ENCODE measurements at places on chromosomes 4 and X. TPM values are rescaled to one million over a fixed set of nuclear protein-coding genes. Genes with fewer than 3 reads are reported as not detected.

GRCh38 chr4:70488748-70489147 is 16.8 kb downstream of the MUC7 start:
- DNase-seq = no peak

GRCh38 chrX:155148724-155149537 is 67.3 kb upstream of the VBP1 start:
- DNase-seq = no peak

DNA sequence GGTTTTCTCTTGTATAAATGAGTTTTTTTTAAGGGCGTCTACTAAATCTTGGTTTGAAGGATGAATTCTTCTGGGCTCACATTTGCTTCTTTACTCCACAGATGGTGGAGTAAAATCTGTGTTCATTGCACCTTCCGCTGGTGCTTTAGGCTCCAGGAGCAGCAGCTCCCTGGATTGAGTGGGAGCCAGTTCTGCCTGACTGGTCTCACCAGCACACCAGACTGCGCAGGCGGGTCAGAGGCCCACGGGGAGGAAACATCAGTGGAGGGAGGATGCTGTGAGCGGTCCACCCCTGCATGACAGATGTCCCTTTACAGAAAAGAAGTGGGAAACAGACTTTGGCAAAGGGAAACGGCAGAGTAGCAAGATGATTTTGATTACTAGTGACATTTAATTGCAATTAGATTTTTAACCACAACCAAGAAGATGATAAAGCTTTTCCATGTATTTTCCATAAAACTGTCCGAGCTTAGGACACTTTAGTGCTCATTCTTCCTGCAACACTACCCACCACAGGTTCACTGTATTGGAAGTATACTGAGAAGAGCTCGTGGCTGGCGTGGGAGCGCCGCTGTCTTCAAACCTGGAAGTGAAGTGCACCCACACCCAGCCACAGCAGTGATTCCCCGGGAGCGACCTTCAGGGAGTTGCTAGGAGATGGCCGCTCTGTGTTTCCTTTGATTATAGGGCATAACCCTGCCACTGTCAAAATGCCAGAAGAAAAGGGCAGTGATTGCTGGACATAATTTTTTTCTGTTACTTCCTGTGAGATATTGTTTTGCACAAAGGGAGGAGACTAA is 95.2 kb downstream of the SORBS2 start:
- DNase-seq = no peak

- no peak for DNase-seq
These were observed 12.8 kb downstream of the NOP14 start for GRCh38 chr4:2950221-2950989.

GRCh38 chrX:19761554-19762295 is 125.7 kb downstream of the SH3KBP1 start:
- no peak for DNase-seq

GRCh38 chrX:137426695-137427425 is 139.1 kb upstream of the ZIC3 start:
- no peak for DNase-seq

- DNase-seq = no peak
These were observed 27.7 kb upstream of the CEP135 start for GRCh38 chr4:55921093-55921492.

DNA sequence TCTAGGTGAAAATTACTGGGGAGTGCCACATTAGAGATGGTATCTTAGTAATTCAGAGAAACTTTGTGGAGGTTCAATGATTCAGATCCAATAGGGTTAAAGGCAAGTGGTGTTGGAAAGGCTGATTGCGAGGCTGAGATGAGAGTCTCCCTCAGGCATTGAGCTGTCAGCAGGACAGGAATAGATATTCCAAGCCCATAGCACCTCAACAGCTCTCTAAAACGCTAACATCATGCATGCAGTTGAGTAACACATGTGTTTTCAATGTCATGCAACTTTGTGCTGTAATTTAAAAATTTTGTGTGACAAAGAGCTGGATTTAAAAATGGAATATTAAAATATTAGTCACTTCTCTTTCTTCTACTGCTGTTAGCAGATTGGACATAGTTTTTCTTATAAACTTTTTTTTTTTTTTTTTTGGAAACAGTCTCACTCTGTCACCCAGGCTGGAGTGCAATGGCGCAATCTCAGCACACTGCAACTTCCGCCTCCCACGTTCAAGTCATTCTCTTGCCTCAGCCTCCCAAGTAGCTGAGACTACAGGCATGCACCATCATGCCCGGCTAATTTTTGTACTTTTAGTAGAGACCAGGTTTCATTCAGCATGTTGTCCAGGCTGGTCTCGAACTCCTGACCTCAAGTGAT is 173.5 kb upstream of the C1QTNF7 start:
- DNase-seq = no peak

DNA sequence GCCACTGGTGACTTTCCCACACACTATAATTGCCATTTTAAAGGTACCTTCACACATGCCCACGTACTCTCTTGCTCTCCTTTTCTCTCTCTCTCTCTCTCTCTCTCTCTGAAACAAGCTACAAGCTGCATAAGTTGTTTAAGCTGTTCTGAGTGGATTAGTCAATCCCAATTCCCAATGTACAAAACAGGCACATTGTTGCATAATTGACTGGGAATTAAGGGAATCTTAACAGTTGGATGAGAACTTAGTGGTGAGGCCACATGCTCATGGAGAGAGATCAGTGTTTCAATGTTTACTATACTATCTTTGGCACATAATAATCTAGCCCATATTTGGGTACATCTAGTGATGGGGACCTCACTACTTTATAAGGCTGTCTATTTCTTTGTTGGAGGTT is 123.3 kb downstream of the ARHGEF9 start:
- DNase-seq = no peak

DNA sequence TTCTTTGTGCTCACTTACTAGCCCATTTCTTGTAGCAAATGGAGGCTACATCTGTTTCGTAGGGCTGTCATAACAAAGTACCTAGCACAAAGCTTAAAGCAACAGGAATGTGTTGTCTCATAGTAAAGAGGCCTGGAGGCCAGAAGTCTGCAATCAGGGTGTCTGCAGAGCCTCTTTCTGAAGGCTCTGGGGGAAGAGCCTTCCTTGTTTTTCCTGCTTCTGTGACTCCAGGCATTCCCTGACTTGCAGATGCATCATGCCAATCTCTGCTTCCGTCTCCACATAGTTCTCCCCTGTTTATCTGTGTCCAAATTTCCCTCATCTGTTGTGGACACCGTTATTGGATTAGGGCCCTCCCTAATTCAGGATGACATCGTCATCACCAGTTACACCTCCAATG is 67.1 kb downstream of the SHROOM2 start:
- DNase-seq = no peak

NPY1R gene
- 1.5 TPM for total RNA-seq

MGAT4D gene
- total RNA-seq = not detected

MCF2 gene
- not detected for total RNA-seq

CD38 gene
- not detected for total RNA-seq

NDST3 gene
- not detected for total RNA-seq

SPP1 gene
- total RNA-seq = 0.77 TPM

FDCSP gene
- not detected for total RNA-seq

COL4A6 gene
- 15.9 TPM for total RNA-seq

PPBP gene
- total RNA-seq = not detected

Data from Caco-2 (cell line).